ENCODE measurements at places on chromosomes 1 and 21.
A peak's percentile ranks its signal among the peaks of the same experiment; 100 is the strongest.

GRCh38 chr1:234936612-234937389 lies 191.8 kb downstream of the TOMM20 start:
- DNase-seq = no peak

DNA sequence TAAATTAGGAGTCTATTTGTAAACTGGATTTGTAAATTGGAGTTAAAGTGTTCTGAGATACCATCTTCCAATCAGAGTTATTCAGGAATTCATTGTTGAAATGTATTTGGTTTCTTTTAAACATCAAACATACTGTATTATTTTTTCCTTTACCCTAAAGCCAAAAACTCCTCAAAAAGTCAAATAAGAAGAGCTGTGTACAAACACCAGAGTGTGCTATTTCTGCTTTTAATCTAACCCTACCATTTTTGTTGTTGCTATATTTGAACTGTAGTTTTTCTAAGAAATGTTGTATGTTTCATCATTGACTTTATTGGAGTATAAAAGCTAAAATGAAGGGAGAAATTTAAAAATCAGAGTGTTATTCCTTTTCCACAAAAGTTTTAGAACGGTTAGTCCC lies 35.8 kb downstream of the SLC30A7 start:
- no peak for DNase-seq

DNA sequence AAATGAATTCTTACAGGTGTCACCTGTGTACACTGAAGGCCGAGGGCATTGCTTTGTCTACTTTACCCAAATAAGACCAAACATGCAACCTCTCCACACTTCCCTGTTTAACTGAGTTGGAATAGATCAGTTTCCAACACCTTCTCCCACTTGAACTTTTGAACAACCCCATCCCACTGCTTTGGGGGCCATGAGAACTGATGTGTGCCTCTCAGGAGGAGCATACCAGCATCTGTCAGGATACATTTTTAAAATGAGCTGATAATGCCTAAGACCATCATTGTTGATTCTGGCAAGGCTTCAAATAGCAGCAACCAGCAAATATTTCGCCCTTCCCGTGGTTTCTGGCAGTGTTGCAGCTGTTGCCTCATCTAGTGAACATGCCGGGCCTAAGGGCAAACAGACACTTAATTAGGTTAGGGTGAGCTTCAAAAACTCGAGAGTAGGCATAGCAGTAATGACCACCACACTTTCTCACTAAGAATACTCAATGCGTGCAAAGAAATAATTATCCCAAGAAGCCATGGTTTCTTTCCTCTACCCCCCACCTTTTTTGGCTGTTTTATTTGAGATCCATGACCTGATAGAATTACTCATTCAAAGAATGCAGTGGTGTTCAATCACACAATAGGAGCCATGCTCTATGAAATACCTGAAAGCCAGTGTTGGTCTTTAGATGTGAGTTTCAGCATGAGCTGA lies 63.7 kb downstream of the MAP10 start:
- DNase-seq = no peak

DNA sequence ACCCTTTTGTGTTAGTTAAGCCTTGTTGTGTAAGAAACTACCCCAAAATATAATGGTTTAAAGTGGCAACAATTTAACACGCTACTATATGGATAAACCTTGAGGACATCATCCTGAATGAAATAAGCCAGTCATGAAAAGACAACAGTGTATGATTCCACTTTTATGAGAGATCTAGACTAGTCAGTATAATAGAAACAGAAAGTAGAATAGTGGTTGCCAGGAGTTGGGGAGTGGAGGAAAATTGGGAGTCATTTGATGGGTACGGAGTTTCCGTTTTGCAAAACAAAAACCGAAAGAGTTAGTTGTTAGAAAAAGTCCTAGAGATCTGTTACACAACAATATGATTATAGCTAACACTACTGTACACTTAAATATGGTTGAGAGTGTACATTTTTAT lies 16.0 kb upstream of the CHIA start:
- DNase-seq = no peak

DNA sequence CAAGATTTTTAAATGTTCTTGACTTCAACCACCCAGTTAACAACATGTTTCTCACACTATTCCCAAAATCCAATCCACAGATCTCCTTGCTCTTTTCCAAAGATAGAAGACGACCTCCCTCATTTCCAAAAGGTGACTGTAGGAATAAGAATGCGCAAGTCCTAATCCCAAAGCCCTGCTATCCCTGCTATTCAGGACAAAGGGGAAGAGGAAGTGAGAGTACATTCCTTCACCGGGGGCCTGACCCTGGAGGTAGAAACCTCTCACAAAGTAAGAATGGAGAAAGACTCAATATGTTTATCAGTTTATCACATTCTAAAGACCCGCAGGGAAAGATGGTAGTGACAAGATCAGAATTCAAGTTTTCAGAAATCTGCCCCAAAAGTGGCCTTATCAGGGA lies 55.7 kb downstream of the PLEKHA6 start:
- DNase-seq = no peak

- no peak for DNase-seq
These were observed 61.4 kb downstream of the ALG6 start for GRCh38 chr1:63428815-63429214.

DNA sequence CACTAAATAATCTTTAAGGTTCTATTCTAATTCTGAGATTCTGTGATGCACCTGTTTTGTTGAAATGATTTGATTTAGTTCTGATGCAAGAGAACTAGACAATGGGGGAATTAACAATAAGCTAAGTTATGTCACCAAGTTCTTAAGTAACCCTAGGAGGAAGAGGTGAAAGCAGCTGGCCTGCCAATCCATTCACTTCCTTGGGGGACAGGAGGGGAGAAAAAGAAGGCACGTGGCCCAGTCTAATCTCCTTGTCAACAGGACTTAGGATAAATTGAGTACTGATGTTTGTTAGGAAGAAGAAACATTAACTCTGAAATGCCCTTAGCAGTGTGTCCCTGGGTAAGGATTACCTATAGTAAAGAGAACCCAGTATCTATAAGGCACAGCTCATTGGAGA lies 36.9 kb downstream of the TLCD4 start:
- no peak for DNase-seq

DNA sequence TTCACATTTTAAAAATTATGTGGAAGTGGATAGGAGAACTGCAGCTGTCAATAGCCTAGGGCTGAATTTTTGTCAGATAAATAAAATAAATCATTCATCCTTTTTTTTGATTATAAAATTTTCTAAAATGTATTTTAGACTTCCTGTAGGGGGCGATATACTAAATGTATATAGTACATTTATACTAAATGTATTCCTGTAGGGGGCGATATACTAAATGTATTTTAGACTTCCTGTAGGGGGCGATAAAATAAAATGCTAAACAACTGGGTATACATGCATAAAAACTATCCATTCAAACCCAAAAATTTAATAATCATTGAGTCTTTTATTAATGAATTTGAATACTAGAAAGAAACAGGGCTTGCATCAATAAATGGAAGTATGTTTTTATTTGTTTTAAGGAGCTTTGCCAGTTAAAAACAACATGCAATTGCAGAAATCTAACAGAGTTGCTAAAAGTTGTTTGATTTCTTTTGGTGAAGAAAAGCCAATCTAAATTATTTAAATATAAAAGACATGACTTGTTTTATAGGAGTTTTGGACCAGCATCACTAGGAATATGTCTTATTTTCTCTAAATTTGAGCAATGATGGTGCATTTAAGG lies 31.4 kb downstream of the CLCA1 start:
- no peak for DNase-seq

- no peak for DNase-seq
These were observed 623 bp upstream of the BGLAP start for GRCh38 chr1:156241311-156241811.

GRCh38 chr21:41328660-41329607 lies 12.3 kb downstream of the FAM3B start:
- DNase-seq = no peak

- no peak for DNase-seq
These were observed 683.2 kb upstream of the TPTE start for GRCh38 chr21:9837946-9838737.

- DNase-seq = peak; percentile 44
These were observed 5.8 kb upstream of the FAM167B start for GRCh38 chr1:32241001-32241763.

DNA sequence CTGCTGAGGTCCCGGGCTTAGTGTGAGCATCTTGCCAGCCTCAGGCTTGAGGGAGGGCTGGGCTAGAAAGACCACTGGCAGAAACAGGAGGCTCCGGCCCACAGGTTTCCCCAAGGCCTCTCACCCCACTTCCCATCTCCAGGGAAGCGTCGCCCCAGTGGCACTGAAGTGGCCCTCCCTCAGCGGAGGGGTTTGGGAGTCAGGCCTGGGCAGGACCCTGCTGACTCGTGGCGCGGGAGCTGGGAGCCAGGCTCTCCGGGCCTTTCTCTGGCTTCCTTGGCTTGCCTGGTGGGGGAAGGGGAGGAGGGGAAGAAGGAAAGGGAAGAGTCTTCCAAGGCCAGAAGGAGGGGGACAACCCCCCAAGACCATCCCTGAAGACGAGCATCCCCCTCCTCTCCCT lies 7.2 kb upstream of the HTR6 start:
- DNase-seq = no peak

DNA sequence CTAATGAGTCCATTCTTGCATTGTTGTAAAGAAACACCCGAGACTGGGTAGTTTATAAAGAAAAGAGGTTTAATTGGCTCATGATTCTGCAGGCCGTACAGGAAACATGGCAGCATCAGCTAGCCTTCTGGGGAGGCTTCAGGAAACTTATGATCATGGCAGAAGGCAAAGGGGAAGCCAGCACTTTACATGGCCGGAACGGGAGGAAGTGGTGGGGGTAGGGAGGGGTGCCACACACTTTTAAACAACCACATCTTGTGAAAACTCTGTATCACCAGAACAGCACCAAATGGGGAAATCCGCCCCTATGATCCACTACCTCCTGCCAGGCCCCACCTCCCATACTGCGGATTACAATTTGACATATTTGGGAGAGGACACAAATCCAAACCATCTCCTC lies 43.9 kb downstream of the NOS1AP start:
- DNase-seq = no peak

DNA sequence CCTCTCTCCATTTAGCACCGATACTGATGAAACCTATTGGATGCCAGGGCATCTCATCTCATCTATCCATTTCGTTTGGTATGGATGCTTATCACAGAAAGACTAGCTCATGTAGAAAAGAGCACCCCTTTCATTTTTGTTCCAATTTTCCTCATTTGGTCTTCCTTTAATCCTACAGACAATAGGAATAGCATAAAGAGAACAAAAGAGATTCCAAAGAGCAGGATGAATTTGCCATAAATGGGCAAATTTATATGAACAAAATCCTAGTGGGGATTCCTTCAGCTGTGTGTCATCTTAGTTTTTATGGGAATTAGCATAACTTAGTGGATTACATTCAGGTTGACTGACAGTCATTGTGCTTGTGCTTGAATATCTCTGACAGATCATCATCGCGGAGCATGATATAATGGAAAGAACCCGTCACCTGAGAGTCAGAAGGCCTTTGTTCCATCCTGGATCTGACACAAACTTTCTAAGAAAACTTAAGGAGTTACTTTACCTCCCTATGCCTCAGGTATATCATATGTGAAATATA lies 777.5 kb upstream of the ADGRL2 start:
- DNase-seq = no peak

DNA sequence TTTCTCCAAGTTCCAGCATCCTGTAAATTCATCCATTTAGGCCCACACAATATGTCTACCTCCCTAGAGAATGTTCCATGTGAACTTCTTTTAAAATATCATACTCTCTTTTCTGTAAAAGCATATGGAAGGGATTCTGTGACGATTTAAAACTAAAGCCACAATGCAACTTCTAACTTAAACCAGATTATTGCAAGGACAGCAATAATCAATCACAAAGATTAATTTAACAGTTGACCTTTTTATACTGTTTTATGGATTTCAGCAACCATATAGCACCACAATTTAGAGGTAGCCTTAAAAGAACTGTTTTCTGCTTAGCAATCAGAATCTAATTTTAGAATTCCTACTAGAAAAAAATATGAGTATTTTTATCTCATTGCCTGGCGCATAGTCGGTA lies 58.3 kb downstream of the DSCAM start:
- no peak for DNase-seq

DNA sequence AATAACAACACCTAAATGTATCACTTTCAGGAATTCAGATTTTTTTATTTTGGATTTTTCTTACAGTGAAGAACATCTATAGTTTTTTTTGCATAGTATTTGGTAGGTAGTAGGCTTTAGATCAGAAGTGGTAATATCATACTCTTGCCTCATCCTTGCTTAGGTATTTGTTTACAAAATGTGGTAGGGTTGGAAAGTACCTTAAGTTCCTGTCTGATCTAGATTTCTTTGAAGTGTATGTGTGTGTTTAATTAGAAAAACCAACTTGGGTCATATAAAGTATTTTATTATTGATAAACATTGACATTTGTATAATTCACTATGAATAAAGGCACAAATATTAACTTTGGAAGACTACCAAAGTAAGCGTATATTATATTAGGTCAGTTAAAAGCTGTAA lies 85.3 kb upstream of the GPR88 start:
- no peak for DNase-seq

- no peak for DNase-seq
These were observed 5.9 kb downstream of the OR6K2 start for GRCh38 chr1:158694596-158694995.

DNA sequence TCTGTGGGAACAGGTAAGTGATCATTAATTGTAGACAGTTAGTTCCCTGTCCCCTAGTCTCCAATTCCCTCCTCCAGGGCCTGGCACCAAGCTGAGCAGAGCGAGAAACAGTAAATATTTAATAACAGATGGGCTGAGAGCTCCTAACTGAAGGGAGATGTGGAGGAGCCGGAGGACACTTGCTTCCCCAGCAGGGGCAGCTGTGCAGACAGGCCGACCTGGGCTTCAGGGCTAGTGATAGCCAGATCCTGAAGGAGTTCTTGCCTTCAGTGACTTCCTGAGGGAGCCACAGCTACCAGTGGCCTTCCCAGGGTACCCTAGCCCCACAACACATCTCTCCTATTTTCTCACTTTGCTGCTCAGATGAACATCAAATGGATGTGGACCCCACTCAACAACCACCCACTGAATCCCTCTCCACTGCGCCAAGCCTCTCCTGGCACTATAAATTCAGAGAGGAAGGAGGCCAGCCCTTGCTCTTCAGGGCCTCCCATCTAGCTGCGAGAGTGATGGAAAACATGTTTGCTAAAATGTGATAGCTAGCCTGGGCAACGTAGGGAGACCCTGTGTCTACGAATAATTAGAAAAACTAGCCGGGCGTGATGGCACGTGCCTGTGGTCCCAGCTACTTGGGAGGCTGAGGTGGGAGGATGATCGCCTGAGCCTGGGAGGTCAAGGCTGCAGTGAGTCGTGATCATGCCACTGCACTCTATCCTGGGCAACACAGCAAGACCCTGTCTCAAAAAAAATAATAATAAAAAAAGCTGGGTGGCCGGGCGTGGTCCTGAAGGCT lies 26.9 kb upstream of the SYNC start:
- no peak for DNase-seq

- no peak for DNase-seq
These were observed 100.7 kb upstream of the TSPAN2 start for GRCh38 chr1:115189814-115190539.

All from activated CD4-positive, alpha-beta T cell treated with anti-CD3 and anti-CD28 coated beads, Interleukin-2, amount 50 U/mL, for 48 hours (primary cell).